Mesothelial cell of epicardium (in vitro differentiated cells): ENCODE measurements at places on chromosomes 16 and 17. TPM values are rescaled to one million over a fixed set of nuclear protein-coding genes. Genes with fewer than 3 reads are reported as not detected.

Gene SGCA
- total RNA-seq, result not detected in 3 replicates

Gene CALB2
- 0.22 to 0.51 TPM (median 0.25 TPM) in 3 replicates for total RNA-seq

- DNase-seq, result no peak
Measured at GRCh38 chr16:2054543-2055245, 6.9 kb downstream of the TSC2 start.

DNA sequence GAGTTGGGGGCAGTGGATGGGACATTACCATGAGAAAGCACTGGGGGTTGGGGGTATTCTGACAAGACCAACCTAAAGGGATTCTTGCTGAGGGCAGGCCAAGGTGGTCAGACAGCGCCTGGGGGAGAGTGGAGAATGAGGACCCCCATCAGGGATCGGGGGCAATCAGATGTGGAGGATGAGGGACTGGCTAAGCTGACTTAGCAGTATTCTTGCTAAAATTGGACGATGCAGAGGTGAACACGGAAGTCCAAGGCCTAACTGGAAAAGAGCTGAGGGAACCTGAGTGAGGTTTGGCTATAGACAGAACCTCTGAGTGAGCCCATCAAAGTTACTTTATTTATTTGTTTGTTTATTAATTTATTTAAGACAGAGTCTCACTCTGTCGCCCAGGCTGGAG lies 9.2 kb downstream of the QPRT start:
- DNase-seq, result no peak

DNA sequence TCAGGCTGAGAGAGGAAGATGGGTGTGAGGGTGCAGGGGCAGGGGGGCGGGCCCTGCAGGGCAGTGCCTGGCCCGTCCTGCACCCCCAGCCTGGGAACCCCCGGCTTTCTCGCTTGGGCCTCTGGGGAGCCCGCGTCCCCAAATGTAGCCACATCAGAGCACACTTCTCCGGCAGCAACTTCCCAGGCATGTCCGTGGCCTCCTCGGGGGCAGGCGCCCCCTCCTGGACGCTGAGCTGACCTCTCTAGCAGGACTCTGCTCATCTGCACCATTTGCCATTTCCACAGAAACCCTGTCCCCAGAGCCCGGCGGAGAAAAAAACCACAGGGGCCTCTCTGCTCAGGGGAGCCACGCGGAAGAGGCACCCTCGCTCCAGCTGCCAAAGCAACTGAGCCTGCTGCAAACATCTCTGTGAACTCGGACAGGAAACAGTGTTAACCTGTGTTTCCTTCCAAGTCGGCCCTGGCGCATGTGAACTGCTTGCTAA lies 63.4 kb downstream of the KLHDC4 start:
- DNase-seq, result no peak
